Activated naive CD8-positive, alpha-beta T cell treated with anti-CD3 and anti-CD28 coated beads, Interleukin-2, amount 10 ng/mL, durations not matched to agents 7 days and 5 days (primary cell): ENCODE measurements at places on chromosomes 16 and 17. TPM values are rescaled to one million over a fixed set of nuclear protein-coding genes. Genes with fewer than 3 reads are reported as not detected.

TSPAN10 gene
- total RNA-seq: 0.36 TPM

SLFN14 gene
- total RNA-seq: not detected

CEP112 gene
- 3.8 TPM for total RNA-seq

- DNase-seq: no peak
Observed at GRCh38 chr17:50013079-50013478, 18.1 kb upstream of the DLX3 start.

DNA sequence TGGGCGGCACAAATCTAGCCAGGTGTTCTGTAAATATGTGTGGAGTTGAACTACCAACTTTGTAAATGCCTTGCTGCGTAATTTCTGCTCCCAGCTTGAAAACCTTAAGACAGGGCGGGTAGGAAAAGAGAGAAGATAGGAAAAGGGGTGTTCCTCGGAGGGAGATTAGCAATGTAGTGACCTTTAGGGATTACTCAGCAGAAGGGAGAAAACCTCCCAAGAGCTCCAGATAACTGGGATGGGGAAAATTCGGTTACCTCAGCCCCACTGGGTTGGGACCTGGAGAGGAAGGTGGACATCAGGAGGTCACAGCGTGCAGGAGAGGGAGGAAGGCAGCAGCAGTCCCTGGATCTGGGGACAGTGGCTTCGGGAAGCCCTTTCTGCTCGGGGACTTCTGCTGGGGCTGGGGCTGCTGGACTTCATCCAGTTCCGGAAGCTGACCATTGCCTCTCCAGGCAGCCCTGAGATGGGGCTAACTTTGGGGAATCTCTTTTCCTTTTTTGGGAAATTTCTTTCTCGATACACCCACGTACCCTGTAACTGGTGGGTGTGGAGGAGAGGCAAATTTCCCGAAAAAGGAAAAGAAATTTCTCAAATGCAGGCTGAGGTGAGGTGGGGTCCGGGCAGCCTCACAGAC is 39.2 kb downstream of the MPRIP start:
- DNase-seq: no peak

DNA sequence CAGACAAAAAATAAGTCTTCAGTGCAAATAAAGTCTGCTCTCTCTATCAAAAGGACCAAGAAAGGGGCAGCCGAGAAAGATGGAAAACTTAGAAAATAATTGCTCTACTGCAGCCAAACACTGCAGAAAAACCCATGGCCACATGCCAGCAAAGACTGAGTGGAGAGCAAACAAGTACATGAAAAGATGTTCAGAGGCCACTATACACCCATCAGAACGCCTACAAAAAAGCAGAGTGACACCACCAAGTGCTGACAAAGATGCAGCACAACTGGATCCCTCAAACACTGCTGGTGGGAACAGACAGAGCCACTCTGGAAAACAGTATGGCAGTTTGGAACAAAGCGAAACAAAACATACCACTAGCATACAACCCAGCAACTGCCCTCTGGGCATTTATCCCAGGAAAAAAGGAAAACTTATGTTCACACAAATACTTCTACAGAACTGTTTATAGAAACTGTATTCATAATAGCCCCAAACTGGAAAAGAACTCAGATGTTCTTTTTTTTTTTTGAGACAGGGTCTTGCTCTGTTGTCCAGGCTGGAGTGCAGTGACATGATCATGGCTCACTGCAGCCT is 36.7 kb downstream of the KIAA0753 start:
- no peak for DNase-seq

GRCh38 chr17:37392024-37392590 is 14.5 kb downstream of the ACACA start:
- DNase-seq: no peak

DNA sequence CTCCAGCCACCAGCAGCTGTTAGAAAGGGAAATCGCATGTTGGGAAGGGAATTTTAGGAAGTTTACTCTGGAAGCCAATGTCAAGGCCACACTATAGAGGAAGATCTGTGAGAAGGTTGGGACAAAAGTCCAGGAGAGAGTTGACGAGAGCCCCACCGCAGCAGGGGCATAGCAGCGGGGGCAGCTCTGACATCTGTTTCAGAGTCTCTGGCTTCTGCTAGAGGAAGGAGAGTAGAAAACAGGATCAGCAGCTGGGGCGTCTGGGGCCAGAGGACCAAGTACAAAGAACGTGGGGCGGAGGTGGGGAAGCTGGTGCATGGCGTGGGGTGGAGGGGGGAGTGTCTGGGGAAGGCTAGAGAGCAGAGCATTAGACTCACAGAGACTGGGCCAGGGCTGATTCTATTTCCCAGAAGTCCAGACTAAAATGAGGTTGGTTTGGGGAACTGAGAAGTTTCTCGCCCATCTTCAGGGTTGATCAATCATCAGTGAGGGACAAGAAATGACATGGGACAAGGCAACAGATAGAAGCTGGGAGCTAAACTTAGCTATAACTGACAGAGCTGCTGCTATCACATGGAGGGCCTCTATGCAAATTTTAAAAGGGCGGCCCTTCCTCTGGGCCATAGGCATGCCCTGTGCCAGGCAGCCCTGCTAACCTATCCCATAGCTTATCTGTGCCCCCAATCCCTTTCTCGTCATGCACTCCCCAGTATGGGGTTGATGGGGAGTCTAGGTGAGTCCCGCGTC is 1.2 kb downstream of the RABEP2 start:
- DNase-seq: no peak
